Stimulated activated CD8-positive, alpha-beta memory T cell treated with anti-CD3 and anti-CD28 coated beads, Interleukin-15, amount 100 ng/mL, for 4 hours (primary cell): ENCODE measurements at places on chromosomes 6 and 20.

- no peak for DNase-seq
Measured at GRCh38 chr6:88840796-88841539, 122.5 kb downstream of the RNGTT start.

DNA sequence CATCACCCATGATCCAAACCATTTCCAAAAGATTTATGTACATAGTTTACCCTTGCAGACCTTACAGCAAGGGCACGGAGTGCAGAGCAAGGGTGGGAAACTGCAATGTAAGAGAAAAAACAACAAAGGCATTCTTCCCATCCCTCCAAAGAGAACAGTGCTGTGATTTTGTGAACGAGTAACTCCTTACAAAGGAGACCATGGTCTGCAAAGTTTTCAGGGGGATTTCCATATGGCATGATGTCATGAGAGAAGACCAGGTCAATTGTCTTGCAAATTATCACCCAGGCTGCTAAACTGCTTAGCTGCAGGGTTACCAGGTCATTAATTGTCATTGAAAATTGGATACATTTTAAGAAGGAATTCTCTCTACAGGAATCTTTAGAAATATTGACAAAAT is 58.3 kb downstream of the LAMP5 start:
- no peak for DNase-seq

GRCh38 chr6:21225912-21226311 is 367.6 kb upstream of the SOX4 start:
- DNase-seq, result no peak

DNA sequence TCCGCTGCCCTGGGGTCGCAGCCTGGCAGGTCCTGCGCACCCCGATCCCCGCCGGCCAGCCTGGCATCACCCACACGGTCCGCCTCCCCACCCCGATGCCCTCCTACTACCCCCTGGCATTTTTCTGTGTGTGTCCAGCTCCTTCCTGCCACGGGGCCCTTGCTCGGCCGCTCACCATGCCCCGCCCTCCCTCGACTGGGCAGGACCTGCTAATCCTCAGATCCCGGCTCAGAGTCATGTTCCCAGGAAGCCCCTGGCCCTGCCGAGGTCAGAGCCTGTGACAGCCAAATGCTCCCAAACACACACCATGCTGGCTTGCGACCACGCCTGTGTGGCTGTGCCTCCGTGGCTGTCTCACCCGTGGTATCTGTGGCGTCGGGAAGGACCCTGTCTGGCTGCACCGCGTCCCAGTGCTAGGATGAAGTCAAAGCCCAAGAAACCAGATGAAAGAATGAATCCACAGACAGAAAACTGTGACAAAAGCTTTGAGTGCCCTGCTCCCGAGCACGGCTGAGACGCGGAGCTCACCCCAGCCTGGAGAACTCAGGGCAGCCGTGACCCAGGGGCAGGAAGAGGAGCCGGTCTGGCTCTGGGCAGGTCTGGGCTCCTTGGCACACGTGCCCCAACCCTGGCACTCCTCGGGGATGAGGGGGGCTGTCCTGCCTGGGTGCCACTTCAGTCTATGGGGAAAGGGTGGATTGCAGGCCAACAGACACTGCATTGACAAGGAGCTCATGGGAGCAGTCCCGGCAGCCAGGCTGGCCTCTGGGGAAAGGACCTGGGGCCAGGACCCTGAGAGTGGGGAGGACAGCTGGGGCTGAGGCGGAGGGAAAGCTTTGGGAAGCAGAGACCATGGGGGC is 20.8 kb upstream of the SLCO4A1 start:
- DNase-seq, result no peak

DNA sequence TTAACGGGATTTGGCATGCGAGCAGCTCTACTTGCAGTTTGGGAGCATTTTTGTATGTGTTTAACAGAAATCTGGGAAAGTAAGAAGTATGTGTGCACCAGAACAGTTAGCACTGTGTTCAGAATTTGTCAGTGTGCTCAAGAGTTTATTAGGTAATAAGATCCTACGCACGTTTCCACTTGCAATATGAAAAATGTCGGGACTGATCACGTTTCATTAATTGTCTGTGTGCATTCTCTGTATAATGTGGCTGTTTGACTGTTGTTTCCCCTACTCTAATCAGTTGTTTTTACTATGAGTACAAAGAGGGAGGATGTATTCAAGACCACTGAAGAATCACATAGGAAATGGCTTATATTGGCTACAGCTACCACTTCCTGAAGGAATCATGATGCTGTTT is 349.7 kb upstream of the POU3F2 start:
- DNase-seq, result no peak

GRCh38 chr20:63101781-63102720 is 95.3 kb upstream of the BHLHE23 start:
- DNase-seq, result peak; percentile 55

GRCh38 chr6:47182291-47182957 is 127.3 kb downstream of the TNFRSF21 start:
- DNase-seq, result no peak

GRCh38 chr6:16494793-16495192 is 256.4 kb downstream of the GMPR start:
- no peak for DNase-seq

GRCh38 chr20:38256966-38257365 is 3.6 kb downstream of the KIAA1755 start:
- no peak for DNase-seq

DNA sequence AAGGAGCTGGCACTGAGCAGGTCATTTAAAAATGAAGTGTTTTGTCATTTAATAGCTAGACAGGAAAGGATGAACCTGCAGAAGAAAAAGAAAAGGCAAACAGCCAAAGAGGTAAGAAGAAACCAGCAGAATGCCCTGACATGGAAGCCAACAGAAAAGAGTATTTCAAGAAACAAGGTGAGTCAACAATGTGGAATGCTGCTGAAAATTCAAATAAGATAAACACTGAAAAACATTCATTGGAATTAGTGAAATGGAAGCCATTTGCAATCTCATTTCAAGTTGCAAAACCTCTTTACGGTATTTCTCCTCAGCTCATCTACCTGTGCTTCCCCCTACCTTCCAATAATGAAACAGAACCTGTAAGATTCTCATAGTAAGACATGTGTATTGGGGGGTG is 59.6 kb downstream of the RWDD2A start:
- DNase-seq, result no peak

DNA sequence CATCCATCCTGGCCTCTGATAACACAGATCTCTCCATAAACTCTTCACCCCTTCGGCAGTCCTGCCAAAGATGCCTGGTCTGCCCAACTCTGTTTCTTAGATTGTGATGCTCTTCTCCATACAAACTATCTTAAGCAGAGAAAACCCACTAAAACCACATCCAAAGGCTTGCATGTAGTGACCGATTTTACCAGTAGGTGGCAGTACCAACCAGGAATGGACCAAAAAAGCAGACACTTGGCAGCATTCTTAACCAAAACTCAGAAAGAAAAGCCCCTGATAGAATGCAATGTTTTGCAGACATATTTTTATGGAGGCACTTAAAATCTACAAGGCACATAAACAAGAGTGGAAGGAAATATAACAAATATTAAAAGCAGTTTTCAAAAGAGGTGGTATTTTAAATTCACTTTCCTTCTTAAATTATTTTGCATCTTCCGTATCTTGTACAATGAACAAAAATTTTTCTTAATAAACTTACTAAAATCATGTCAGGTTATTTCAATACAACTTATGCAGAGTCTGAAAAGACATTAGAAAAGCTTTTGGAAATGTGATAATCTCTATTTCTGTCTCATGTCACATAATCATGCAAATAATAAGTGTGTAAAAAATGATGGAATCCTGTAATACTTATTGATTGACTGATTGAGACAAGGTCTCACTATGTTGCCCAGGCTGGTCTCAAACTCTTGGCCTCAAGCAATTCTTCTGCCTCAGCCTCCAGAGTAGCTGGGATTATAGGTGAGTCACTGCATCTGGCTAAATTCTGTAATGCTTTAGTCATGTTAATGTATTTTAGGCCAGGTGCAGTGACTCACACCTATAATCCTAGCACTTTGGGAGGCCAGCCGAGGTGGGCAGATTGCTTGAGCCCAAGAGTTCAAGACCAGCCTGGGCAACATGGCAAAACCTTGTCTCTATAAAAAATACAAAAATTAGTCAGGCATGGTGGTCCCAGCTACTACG is 29.4 kb downstream of the LRP11 start:
- DNase-seq, result peak; percentile 40

- DNase-seq, result no peak
Measured at GRCh38 chr6:33707771-33708170, 3.7 kb downstream of the UQCC2 start.

GRCh38 chr20:49616154-49617007 is 48.4 kb upstream of the PTGIS start:
- no peak for DNase-seq

DNA sequence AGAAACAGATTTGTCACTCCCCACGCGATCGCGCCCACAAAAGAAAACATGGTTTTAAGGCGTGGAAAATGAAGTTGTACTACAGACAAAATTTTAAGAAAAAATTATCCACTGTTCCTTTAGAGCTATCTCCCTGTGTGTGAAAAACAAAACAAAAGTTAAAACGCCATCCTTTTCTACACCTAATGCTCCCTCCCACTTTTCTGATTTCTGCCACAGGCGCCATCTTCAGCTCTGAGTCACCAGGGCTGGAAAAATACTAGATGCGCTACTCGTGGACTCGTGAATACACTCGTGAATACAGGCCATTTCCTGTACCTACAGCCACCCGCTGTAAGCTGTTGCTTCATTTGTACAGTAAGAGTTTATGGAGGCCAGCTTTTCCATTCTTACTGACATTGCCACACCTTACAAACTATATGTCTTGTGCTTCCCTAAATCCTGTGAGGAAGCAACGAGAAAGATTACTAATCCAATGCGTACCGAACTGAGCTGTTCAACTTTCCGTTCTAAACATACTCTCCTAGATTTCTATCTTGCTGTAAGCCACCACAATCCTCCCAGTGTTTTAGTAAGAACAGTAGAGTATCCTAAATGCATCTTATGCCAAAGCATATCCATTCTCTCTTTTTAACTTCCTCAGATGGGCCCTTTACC is 773 bp upstream of the AHI1 start:
- DNase-seq, result peak; percentile 61

GRCh38 chr6:150267686-150268561 is 100.9 kb upstream of the IYD start:
- DNase-seq, result no peak

DNA sequence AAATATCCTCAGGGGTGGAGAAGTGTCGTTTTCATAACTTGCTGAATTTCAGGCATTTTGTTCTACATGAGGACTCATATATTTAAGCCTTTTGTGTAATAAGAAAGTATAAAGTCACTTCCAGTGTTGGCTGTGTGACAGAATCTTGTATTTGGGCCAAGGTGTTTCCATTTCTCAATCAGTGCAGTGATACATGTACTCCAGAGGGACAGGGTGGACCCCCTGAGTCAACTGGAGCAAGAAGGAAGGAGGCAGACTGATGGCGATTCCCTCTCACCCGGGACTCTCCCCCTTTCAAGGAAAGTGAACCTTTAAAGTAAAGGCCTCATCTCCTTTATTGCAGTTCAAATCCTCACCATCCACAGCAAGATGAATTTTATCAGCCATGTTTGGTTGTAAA is 20.3 kb upstream of the MAPK13 start:
- DNase-seq, result no peak

GRCh38 chr6:97913721-97914120 is 630.7 kb upstream of the MMS22L start:
- DNase-seq, result no peak
